T-helper 1 cell (primary cell): ENCODE measurements at places on chromosomes 12 and 14.
A peak's percentile ranks its signal among the peaks of the same experiment; 100 is the strongest.

DNA sequence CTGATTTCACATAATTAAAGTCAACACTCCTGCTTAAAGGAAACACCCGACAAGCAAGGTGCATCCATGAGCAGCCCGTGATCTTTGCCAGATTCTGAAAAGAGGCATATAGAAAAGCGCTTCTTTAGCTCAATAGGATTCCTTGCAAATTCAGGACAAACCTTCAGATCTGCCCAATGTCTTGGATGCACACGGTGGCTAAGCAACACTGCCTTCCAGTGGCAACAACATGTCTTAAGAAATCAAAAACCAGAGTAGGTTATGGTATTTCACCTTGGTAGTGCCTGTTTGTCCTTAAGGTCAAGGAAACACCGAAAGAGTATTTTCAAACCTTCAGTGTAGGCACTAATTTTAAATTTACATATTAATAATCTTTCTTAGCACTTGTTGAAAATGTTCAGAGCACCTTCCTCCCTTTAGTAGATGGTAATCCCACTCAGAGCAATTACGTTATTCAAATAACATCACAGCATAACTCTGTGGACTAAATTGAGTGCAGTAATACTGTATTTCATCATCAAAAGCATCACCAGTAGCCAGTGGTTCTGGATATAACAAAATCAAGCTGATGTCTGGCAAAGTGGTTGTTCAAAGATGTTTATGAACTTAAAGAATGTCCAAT, 58.0 kb upstream of the CDKN3 start:
- no peak for DNase-seq

DNA sequence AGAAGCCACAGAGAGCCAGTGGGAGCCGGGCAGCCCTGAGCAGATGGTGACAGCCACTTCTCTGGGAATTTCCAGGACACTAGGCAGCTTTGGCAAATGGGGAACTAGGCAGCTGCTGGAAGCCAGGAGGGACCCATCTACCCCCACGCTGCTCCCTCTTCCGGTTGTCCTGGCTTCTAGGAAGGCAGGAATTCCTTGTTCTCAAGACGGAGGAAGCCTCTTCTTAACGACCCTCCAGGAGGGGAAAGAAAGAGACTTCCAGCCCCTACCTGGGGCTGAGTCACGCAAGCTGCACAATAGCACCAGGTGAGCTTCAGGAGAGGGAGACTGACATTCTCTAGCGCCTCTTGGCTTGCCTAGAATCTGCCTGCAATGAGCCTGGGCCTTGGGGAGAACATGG, 141.5 kb downstream of the ANO2 start:
- DNase-seq = no peak

DNA sequence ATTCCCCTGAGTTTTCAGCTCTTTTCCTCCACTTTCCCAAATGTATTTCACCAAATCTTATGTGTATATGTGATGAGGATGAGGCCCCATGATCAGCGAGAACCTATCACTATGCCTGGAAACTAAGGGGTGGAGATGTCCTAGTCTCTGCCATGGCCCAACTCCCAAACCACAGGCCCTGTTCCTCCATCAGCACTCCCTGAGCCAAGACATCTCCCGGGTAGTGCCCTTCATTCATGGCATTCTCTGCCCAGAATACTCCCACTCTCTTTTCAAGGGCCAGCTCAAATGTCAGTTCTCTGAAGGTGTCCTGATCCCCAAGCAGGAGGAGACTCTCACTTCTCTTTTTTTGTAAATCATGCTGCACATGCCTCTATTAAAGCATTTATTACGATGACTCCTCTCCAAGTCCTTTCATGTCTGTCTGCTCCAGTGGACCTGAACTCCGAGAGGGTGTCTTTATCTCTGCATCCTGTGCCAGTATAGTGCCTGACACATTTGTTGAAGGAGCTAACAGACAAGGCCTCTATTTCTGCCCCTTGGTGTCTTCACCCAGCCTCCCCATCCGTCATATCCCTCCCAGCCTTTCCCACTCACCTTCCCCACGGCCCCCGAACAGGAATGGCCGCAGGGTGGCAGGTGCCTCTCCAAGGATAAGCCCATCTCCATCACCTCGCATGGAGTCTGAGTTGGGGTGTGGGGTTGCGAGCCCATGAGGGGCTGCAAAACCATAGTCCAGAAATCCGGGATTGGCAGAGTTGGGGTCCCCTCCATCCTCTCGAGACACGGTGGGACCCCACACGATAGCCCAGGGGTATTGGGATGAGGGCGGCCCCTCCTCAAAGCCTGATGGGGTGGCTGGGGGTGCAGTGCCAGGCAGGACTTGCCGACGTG, 3.7 kb downstream of the PIANP start:
- no peak for DNase-seq

DNA sequence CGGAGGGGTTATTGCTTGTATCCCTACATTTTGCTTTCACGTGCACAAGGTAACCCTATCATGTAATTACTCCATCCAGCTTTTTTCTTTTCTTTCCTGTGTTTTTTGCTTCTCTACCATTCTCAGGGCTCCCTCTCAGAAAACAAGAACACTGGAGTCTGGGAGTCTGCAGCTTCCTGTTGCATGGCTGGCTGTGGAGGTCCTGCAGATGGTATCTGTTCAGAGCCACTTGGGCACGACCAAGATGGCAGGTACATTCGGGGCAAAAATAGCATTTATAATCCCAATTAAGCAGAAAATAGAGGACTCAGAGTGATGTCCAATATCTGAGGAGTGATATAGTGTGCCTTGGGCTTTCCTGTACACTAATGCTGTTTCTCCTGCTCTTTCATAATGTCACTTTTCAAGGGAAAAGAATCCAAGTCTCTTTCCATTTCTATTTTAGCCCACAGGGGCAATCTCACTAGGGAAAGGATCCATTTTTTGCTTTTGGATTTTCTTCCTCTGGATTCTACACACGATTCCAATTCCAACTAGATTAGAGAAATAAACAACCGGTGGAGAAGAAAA, 3.2 kb upstream of the NUMB start:
- DNase-seq = no peak

DNA sequence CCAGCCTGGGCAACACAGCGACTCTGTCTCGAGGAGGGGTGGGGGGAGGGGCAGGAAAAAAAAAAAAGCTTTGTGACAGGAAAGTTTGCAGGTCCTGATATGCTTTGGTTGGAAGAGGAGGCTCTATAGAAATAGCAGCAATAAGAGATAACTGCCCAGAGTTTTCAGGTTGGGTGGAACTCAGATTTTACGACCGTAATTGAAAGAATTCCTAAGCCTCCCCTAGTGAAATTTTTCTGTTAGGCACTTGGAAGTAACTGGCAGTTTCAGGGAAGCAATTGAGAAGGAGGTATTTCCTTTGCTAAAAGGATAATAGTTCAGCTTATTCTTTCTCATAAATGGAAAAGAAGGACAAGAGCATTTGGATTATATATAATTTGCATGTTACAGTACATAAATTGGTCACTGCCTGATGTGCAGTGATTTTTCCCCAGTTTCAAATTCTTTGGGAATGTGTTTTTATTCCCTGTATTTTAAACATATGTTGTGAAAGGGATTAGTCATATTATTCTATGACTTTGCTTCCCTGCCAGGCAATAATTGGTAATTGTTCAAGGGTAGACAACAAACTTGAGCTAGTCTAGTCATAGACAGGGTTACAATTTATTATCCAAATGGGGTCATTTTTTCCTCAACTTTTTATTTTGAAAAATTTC, 452.8 kb downstream of the AEBP2 start:
- DNase-seq = no peak

DNA sequence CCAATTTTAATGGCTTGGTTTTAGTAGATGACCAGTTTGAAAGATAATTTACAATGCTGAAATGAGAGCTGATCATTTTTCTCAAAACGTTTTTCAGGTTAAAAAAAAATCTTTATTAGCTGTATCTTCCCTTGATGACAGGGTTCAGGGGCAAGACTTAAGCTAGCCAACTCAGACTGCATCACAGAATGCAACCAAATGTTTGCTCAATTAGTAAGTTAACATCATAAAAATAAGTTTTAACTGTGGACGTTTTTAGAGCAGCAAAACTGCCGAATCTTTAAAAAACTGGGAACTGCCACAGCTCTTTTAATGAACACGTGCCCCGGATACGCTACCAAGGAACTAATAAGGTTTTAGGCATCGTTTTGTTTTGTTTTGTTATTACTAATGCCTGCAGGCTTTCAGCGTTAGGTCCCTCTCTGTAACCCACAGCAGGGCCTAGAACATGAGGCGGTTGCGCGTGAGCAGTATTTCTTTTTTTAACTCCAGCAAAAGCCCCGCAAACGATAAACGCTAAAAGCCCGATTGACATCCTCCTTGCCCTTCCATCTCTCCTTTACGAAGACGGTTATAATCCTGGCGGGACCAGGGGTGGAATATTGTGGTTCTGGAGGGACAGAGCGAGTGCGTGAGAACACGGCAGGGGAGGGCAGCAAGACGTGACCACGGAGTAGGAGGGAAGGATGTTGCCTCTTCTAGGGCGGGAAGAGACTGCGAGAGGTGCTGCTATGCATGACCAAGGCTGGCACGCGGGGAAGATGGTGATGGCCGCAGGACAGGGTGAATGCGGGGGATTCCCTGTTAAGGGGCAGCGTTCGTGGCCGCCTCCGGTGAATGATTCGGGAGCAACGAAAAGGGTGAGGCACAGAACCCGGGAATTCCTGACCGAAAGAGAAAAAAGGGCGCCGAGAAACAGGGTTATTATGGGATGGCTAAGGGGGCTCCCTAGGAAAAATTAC, 652 bp downstream of the SUPT16H start:
- peak; percentile 18 for DNase-seq

DNA sequence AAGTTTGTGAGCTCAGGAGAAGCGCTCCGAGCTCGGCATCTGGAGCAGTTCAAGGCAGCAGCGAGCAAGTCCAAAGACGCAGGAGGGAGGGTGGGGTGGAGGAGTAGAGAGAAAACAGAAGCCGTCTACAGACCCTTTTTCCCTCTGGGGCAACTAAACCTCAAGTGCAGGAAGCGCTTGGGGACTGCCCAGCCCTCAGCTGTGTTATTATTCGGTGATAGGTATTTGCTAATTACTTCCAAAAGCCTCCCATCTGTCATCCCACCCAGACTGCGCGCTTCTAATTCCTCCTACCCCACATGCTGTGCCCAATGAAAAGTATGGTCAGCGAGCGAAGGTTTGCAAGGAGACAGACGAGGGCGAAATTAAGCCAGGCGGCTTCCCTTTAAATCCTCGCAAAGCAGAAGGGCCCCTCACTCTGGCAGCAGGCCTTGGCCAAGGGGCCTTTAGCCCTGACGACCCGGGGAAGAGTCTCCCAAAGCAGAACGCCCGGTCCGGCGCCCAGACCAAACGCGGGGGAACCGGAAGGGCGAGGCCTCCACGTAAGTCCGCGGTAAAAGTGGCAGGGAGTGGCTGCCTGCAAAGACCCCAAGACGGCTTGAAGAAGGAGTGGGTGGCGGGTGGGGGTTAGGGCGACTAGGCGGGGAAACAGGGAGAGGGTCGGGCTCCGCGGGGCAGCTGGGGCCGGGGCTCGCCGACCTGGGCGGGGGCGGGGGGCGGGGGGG, 507 bp upstream of the CD9 start:
- DNase-seq = no peak

- no peak for DNase-seq
Measured at GRCh38 chr14:88504602-88505001, 50.2 kb downstream of the PTPN21 start.

DNA sequence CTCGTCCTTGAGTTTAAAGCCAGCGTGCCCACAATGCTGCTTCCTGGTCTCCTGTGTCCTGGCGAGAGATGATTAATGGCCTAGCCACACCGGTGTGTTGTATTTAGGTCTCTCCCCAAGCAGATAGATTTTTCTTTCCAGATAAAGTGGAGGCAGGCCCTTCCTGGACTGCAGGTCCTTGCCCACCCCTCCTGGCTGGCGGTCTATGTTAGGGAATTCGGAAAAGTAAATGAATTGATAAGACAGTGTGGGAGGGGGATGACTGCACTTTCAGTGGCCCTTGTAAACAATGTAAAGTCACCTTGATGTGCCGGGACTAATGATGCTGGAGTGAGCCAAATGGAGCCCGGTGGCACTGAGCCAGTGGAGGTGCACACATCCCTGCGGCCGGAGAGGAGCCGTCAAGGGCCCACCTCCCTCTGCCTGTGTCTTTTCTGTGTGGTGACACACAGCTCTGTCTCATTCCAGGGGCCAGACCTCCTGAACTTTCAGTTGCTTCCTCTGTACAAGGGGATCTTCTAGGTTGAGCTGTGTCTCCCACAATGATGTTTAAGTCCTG, 70.6 kb upstream of the ESRRB start:
- DNase-seq = no peak

GRCh38 chr14:80387563-80387981, 176.3 kb upstream of the DIO2 start:
- DNase-seq = no peak
